ENCODE measurements at places on chromosomes 11 and 22. TPM values are rescaled to one million over a fixed set of nuclear protein-coding genes. Genes with fewer than 3 reads are reported as not detected.

PRG3 gene
- not detected for total RNA-seq

CLCF1 gene
- total RNA-seq, result 11.1 TPM

DGCR6L gene
- total RNA-seq, result 60.6 TPM

MS4A4E gene
- 14.9 TPM for total RNA-seq

SERPING1 gene
- total RNA-seq, result 421 TPM

P2RY6 gene
- 1.6 TPM for total RNA-seq

MYEOV gene
- total RNA-seq, result 2.8 TPM

LRRC4C gene
- total RNA-seq, result 6.6 TPM

XKR3 gene
- total RNA-seq, result not detected

OR5F1 gene
- not detected for total RNA-seq

UBXN1 gene
- total RNA-seq, result 239 TPM

ANO5 gene
- total RNA-seq, result 4.2 TPM

OR5T2 gene
- total RNA-seq, result not detected

NEFH gene
- 0.29 TPM for total RNA-seq

CARD10 gene
- total RNA-seq, result 12.1 TPM

MOGAT2 gene
- 7.3 TPM for total RNA-seq

OR8D4 gene
- not detected for total RNA-seq

PHOX2A gene
- total RNA-seq, result not detected

SLC25A1 gene
- 49.2 TPM for total RNA-seq

CHEK2 gene
- total RNA-seq, result 6.2 TPM

LGR4 gene
- total RNA-seq, result 93.7 TPM

KRTAP5-10 gene
- total RNA-seq, result not detected

RTN4R gene
- 0.48 TPM for total RNA-seq

NRXN2 gene
- total RNA-seq, result 3.5 TPM

ADORA2A gene
- 4.3 TPM for total RNA-seq

Measured in breast epithelium (tissue), 4 donors.